ENCODE measurements at places on chromosomes 6 and 20. TPM values are rescaled to one million over a fixed set of nuclear protein-coding genes. Genes with fewer than 3 reads are reported as not detected.

The MYB gene
- not detected for total RNA-seq

GRCh38 chr20:62769346-62770071, 26.8 kb upstream of the MRGBP start:
- DNase-seq = peak; percentile 7

DNA sequence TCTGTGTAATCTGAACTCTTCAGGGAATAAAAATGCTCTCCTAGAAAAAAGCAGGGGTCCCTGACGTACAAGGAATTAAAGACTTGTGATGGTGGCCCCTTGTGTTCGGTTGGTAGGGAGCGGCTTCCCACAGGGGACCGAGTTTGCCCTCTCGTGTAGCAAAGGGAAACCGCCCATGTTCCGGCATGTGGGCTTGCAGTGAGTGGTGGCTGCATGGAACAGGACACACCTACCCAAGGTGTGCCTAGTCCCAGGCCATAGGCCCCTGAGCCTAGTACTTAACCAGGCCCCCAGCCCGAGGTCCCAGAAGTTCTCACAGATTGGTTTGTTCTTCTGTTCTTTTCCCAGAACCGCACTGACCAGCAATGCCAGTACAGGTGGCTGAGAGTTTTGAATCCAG, 15.5 kb downstream of the MYBL2 start:
- DNase-seq = no peak

DNA sequence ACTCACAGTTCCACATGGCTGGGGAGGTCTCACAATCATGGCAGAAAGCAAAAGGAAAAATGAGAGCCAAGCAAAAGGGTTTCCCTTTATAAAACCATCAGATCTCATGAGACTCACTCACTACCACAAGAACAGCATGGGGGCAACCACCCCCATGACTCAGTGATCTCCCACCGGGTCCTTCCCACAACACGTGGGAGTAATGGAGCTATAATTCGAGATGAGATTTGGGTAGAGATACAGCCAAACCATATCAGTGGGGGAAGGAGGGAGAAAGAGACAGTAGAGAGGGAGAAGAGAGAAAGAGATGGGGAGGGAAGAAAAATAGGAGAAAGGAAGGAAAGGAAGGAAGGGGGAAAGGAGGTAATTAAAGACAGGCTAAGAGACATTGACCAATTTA, 30.1 kb downstream of the GMDS start:
- no peak for DNase-seq

All from psoas muscle (tissue), 8 donors.